ENCODE measurements at places on chromosomes 1 and 21. TPM values are rescaled to one million over a fixed set of nuclear protein-coding genes. Genes with fewer than 3 reads are reported as not detected.

Gene RGSL1
- not detected for total RNA-seq

Gene HSD11B1
- total RNA-seq = 0.28 TPM

Gene SHE
- not detected for total RNA-seq

Gene TMEM63A
- 4.7 TPM for total RNA-seq

Gene TGFB2
- 5.3 TPM for total RNA-seq

Gene ACAP3
- 15.3 TPM for total RNA-seq

Gene SPATA21
- total RNA-seq = not detected

Gene CBR3
- total RNA-seq = 12.8 TPM

Gene CELA3A
- not detected for total RNA-seq

Gene AMY1C
- total RNA-seq = not detected

Gene GJB3
- total RNA-seq = not detected

Gene RPS8
- 2,171 TPM for total RNA-seq

Gene CHI3L2
- 0.18 TPM for total RNA-seq

Gene HPDL
- 0.56 TPM for total RNA-seq

Gene AZIN2
- total RNA-seq = 2.2 TPM

Gene BARHL2
- total RNA-seq = not detected

Gene OR10J5
- total RNA-seq = not detected

Gene CCDC30
- 0.18 TPM for total RNA-seq

Gene CD1E
- not detected for total RNA-seq

Gene MMP23B
- total RNA-seq = 1.1 TPM

Gene IL12RB2
- not detected for total RNA-seq

Gene PTPN22
- total RNA-seq = 0.28 TPM

Gene ZNF683
- not detected for total RNA-seq

Gene SELENBP1
- 21.1 TPM for total RNA-seq

Gene TOR1AIP2
- total RNA-seq = 109 TPM

Gene HES4
- 1.4 TPM for total RNA-seq

Gene IL22RA1
- total RNA-seq = not detected

Gene FAM177B
- total RNA-seq = not detected

Gene PCP4L1
- total RNA-seq = not detected

Gene ATF3
- 9.9 TPM for total RNA-seq

Gene MLLT11
- 5.3 TPM for total RNA-seq

Gene CHIT1
- total RNA-seq = not detected

Gene AUNIP
- total RNA-seq = 5.0 TPM

Gene TMOD4
- total RNA-seq = not detected

Gene FCRL4
- not detected for total RNA-seq

Gene SMYD2
- total RNA-seq = 61.7 TPM
